PC-3 (cell line): ENCODE measurements at places on chromosomes 6 and 20. TPM values are rescaled to one million over a fixed set of nuclear protein-coding genes. Genes with fewer than 3 reads are reported as not detected.

- H3K27me3 ChIP-seq, result no peaks in the 10 kb centered on the region
- H3K27ac ChIP-seq, result no peak overlapping the region
- DNase-seq, result peak; percentile 98
- H3K4me1 ChIP-seq, result peaks cover 8% of the 10 kb centered on the region
Observed at GRCh38 chr6:26532699-26533531, 5.3 kb upstream of the HMGN4 start.

- 0 out of 2 replicates have a peak, but pooled peaks cover 5% of the 10 kb centered on the region for H3K4me1 ChIP-seq
- no peak overlapping the region for H3K4me3 ChIP-seq
- DNase-seq, result no peak
- no peaks in the 10 kb centered on the region for H3K36me3 ChIP-seq
Observed at GRCh38 chr6:112957536-112957916, 610.4 kb downstream of the RFPL4B start.

- H3K4me3 ChIP-seq, result no peak overlapping the region
- no peaks in the 10 kb centered on the region for H3K36me3 ChIP-seq
- no peak overlapping the region for H3K27ac ChIP-seq
- peaks cover 6% of the 10 kb centered on the region; the same call in 1 of the 2 replicates for H3K4me1 ChIP-seq
Observed at GRCh38 chr6:122681705-122682104, 71.5 kb downstream of the PKIB start.

DNA sequence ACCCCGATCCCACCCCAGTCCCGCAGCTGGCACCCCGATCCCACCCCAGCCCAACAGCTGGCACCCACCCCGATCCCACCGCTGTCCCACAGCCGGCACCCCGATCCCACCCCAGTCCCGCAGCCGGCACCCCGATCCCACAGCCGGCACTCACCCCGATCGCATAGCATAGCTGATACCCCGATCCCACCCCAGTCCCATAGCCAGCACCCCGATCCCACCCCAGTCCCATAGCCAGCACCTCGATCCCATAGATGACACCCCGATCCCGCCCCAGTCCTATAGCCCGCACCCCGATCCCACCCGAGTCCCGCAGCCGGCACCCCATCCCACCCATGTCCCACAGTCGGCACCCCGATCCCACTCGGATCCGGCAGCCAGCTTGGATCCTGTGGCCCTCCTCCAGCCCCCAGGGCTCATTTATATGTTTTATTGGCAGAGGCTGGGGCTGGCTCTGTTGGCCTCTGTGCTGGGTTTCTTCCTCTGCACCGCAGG lies 897 bp upstream of the GMEB2 start:
- H3K27me3 ChIP-seq, result no peaks in the 10 kb centered on the region
- H3K4me3 ChIP-seq, result peak overlapping the region; percentile 93
- peak overlapping the region; percentile 8; the same call in 1 of the 2 replicates for H3K27ac ChIP-seq
- H3K36me3 ChIP-seq, result 0 out of 2 replicates have a peak, but pooled peaks cover 3% of the 10 kb centered on the region

GRCh38 chr20:4966826-4967751 lies 34.2 kb downstream of the SLC23A2 start:
- peaks cover 10% of the 10 kb centered on the region for H3K36me3 ChIP-seq
- no peak for DNase-seq
- no peaks in the 10 kb centered on the region for H3K27me3 ChIP-seq
- no peak overlapping the region for H3K27ac ChIP-seq
- H3K4me1 ChIP-seq, result no peaks in the 10 kb centered on the region

DHX35 gene
- total RNA-seq, result 10.1 and 12.0 TPM in 2 replicates

LY6G6C gene
- total RNA-seq, result 0.22 TPM in 1 of 2 replicates, not detected in the other
